ENCODE measurements at places on chromosomes 1 and 21. TPM values are rescaled to one million over a fixed set of nuclear protein-coding genes. Genes with fewer than 3 reads are reported as not detected.

The RBM15 gene
- 9.0 TPM for polyA plus RNA-seq

The VCAM1 gene
- 3.2 TPM for polyA plus RNA-seq

The TDRD5 gene
- not detected for polyA plus RNA-seq

The WDR64 gene
- polyA plus RNA-seq, result not detected

The DNAI4 gene
- 4.5 TPM for polyA plus RNA-seq

The WNT2B gene
- 4.7 TPM for polyA plus RNA-seq
